Fibroblast of the conjunctiva (primary cell): ENCODE measurements at places on chromosomes 2 and 18.

GRCh38 chr18:59139291-59139614 is 431 bp upstream of the SEC11C start:
- DNase-seq: peak; percentile 67

DNA sequence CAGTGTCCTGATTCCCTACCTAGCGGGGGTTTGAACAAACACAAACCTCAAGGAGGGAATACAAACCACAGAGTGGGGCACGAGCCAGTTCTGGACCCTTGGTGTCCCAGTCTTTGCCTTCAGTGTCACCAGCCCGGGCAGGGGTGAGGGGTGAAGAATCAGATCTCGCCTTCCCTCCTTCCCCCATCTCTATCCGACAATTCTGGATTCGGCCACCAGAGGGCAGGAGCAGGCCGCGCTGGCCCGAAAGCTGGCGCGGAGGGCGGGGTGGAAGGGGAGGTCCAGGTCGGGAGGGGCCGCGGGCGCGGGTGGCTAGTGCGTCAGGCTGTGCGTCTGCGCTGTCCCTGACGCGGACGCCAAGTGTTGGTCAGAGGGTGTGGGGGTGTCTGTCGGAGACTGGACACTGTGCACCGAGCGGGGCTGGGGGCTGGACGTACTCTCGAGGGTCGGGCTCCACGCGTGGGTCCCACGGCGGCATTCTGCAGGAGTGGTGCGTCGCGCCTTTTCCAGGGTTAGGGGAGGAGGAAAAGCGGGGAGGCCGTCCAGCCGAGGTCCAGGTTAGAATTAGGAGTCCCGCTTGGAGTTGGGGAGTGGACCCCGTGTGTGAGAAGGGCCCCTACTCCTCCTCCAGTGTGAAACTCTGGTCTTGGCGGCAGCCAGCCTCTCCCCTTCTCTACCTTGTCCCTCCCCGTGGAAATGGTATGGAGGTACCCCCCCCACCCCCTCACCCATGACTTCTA is 2.9 kb upstream of the CRYBA2 start:
- DNase-seq: peak; percentile 51

DNA sequence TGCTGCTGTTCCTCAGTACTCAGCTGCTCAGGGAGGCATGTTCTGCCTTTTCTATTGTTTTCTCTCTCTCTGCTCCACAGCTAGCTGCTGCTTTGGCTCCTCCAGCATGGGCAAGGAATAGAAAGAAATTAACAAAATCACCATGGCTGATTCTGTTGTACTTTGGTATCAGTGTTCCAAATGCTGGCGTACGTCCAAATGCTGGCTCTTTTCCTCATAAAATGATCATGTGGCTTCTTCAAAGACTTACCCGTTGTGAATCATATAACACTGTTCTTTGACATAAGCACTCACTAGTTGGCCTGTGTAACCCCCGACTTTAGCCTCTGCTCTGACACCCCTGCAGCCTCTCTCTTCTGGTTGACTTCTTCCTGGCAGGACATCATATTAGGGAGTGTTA is 547.6 kb downstream of the CPS1 start:
- DNase-seq: no peak

DNA sequence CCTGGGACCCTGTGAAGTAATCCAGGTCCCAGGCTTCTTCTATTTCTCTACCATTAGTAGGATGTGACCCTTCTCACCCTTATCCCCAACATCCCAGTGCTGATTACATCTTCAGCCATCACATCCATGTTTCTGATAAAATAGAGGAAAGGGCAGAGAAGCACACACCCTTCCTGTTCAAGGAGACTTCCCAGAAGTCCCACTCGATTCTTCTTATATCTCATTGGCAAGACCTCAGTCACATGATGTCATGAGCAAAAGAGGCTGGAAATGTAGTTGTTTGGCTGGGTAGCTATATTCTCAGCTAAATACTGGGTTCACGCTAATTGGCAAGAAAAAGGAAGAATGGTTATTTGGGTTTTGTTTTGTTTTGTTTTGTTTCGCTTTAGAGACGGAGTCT is 8.0 kb upstream of the XRCC5 start:
- no peak for DNase-seq

DNA sequence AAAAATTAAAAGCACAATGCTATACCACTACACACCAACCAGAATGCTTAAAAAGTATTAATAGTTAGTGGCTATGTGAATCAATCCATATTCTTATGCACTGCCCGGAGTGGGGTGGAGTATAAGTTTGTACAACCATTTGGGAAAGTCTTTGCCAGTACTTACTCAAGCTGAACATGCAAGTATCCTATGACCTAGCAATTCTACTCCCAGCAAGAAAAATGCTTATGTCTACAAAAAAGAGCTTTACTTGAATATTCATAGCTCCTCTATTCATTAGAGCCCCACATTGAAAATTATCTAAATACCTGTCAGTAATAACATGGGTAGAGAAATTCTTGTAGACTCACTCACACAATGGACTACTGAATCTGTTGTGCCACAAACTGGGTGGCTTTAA is 21.4 kb upstream of the CNOT11 start:
- no peak for DNase-seq

- no peak for DNase-seq
Observed at GRCh38 chr2:202848813-202849212, 22.8 kb downstream of the ICA1L start.

- no peak for DNase-seq
Observed at GRCh38 chr2:23363831-23364230, 21.1 kb upstream of the KLHL29 start.

GRCh38 chr2:216428618-216429350 is 16.5 kb downstream of the SMARCAL1 start:
- no peak for DNase-seq

DNA sequence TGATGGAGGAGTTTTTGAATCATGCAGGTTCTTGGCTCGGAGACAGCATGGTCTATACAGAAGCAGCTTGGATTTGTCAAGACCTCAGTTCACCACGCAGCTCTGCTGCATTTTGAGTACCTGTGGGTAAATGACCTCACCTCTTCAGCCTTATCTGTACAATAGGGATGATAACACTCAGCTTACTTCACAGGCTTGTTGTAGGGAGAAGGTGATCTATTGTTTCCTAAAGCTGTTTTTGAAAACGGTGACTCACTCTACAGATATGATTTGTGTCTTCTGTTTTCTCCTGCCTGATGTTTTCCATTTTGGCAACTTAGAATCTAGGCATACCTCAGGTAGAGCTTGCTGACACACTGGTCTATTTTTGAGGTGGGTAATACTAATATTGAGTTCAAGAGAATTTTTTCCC is 80.3 kb downstream of the FMNL2 start:
- no peak for DNase-seq

GRCh38 chr2:56707650-56708049 is 523.9 kb downstream of the CCDC85A start:
- no peak for DNase-seq

- DNase-seq: no peak
Observed at GRCh38 chr18:57587098-57587661, 678 bp upstream of the FECH start.

- DNase-seq: peak; percentile 64
Observed at GRCh38 chr2:26299471-26300101, 46.4 kb upstream of the SELENOI start.
